Motor neuron (in vitro differentiated cells): ENCODE measurements at places on chromosomes 16 and 17.

GRCh38 chr16:50185005-50185505, 31.9 kb downstream of the TENT4B start:
- ATAC-seq = no peak

- ATAC-seq = no peak
Observed at GRCh38 chr17:27810211-27810901, 10.0 kb upstream of the NOS2 start.

- no peak for ATAC-seq
Observed at GRCh38 chr17:77811521-77811920, 147.0 kb upstream of the TNRC6C start.

DNA sequence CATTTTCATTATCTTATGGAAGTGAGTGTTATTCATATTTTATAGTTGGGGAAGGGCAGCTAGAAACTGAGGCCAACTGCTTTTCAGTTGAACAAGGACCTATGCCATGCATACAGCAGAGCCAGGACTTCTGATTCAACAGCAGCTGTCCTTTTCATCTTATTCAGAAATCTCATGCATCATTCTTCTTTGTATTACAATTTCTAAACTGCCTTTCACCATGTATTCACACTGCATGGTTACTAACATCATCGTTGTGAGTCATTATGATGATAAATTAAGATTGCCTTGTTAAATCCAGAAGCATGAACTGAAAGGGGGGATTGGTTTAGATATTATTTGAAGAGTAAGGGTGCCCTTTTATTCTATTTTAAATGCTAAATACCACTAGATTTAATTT, 1470.1 kb upstream of the GOT2 start:
- peak; percentile 82 for ATAC-seq

DNA sequence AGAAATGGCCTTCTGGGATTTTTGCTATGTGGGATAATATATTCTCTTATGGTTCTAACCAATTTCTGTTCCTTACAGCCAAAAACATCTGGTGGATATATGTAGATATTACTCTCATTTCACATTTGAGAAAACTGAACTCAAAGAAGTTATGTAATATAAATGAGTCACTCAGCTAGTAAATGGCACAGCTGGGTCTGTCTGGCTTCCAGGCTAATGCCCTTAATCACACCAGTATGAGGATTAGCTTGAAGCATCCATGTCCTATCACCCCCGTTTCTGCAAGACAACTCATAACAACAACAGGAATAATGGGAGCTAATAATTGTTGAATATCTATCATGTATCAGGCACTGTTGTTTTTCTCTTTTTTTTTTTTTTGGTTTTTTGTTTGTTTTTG, 34.4 kb upstream of the USP7 start:
- peak; percentile 48 for ATAC-seq

- no peak for ATAC-seq
Observed at GRCh38 chr16:85607796-85608514, 5.2 kb upstream of the GSE1 start.

DNA sequence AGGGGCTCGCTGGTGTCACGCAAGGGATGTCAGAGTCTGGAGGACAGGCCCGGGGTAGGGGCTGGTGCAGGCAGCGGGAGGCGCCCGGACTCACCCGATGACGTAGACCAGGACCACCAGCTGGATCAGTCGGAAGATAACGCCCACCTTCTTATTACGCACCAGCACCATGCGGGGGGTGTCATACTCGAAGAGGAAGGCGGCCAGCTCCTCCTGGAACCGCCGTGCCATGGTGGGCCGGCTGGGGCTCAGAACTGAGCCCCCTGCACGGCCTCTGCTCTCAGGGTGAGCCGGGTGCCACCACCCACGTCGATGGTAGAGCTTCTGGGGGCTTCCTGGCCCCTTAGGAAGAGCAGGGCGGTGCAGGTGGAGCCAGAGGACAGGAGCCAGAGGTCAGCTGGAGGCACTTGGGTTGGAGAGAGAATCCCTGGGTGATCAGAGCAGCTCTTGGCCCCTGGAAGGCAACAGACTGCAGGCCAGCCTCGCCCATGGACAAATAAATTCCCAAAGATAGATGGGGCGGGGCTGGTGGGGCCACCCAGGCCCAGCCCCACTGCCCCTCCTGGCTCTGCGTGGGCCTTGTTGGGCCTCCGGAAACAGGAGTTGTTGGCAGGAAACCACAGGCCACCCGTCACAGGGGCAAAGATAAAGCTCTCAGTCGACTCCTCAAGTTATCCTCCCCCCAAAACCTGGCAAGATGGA, at the start of gene P2RX1:
P2RX1 (minus strand) TSS at position 471 of the 702 bp plus-strand sequence; CDS start at position 231, 240 bp downstream.
- ATAC-seq = no peak

- ATAC-seq = no peak
Observed at GRCh38 chr16:50103764-50104163, 38.0 kb downstream of the HEATR3 start.

GRCh38 chr16:78645657-78646056, 546.2 kb downstream of the WWOX start:
- ATAC-seq = no peak

DNA sequence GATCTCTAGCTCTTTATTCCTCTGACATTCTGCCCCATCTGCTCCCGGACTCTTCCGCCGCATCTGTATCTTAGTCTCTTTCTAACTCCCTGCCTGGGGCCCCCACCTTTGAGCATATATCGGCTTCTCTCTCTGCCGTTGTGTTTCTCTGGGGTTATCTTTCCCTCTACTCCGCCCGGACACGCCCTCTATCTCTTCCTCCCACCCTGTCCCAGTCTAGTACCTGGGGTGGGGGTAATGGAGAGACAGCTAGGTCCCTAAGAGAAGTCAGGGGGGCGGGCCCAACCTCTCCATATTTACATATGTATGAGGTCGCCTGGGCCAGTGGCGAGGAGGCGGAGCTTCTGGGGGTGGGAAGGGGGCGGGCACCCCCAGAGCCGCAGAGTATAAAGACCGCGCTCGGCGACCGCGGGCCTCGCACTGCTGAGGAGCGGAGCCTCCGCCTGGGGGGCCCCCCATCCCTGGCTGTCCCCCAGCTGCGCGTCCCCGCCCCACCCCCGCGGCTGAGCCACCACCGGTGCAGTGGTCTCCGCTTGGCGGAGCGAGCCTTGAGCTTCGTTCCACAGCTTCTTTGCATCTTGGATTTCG, at the start of gene ATP1B2:
ATP1B2 (plus strand) TSS at position 418 of the 588 bp plus-strand sequence. CDS start 593 bp downstream, outside the sequence.
- ATAC-seq = peak; percentile 78

DNA sequence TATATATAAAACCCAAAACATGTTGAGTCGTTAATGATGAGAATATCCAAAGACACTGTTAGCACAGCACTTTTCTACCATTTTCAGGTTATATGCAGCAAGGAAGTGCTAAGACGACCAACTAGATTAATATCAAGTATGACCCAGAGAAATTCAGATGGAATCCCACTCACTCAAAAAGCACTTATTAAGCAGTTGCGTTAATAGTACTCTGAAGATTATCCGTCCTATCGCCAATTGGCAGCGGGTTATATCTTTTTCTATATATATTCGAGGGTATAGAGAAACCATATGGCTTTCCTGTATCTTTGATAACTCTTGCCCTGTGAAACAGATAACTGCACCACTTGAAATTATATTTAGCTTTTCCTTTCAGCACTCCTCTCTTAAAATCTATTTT, 1.1 kb downstream of the CRLF3 start:
- ATAC-seq = no peak

- no peak for ATAC-seq
Observed at GRCh38 chr17:77106874-77107358, 33.9 kb upstream of the SEC14L1 start.

DNA sequence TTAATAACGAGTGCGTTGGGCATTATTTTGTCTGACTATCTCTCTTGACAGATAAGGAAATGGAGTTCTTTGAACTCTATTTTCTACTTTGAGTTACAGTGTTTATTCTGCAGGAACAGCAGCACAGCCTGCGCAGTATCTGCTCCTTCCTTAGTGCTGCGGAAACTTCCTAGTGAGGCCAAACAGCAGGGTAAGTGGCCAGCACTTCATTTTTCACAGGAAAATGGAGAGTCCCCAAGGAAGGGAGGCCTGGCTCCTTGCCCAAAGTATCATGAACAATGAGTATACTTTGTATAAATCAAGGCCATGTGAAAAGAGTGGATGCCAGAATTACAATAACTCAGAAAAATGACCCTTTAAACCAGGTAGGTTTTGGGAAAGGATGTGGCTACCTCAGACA, 140.6 kb downstream of the VPS53 start:
- no peak for ATAC-seq

DNA sequence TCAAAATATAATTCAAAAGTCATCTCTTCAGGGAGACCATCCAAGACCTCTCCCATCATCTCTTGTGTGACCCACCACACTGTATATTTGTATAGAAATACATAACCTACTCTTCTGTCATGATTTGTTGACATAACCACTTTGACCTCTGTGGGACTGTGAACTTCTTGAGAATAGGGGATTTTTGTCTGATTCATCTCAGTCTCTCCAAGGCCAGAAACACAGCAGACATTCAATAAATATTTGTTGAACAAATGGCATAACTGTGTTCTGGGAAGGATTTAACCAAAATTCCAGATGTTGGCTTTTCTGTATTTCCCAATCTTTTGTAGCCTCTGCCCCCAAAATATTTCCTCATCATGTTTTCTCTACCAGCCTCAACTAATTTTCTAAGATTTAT, 169.7 kb downstream of the CDH11 start:
- ATAC-seq = no peak

DNA sequence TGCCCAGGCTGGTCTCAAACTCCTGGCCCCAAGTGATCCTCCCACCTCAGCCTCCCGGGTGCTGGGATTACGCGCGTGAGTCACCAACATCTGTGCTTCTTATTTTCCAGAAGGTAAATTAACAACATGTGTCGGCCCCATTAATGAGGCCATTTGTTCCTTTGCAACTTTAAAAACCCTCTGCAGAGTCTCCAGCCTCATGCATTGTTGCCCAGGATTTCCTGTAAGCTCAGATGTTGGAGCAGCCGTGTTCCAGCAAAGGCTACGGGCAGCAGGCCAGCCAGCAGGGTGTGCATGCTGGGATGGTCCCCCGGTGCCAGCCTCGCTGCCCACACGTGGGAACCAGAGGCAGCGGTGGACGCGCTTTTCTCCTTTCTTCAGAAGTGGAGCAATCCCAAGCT, 19.1 kb upstream of the HEXD start:
- ATAC-seq = no peak

DNA sequence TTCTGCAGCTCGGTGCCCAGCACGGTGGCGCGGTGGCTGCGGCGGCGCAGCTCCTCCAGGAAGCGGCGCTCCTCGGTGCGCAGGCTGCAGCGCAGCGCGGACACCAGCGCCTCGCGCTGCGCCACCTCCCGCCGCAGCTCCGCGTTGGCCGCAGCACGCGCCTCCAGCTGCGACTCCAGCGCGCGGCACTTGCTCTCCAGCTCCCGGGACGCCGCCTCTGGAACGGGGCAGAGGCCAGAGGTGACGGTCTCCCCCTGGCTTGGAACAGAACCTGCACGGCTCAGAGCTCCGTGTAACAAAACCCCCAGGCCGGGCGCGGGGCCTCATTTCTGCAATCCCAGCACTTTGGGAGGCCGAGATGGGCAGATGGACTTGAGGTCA, 13.2 kb upstream of the CLUH start:
- ATAC-seq = peak; percentile 76

DNA sequence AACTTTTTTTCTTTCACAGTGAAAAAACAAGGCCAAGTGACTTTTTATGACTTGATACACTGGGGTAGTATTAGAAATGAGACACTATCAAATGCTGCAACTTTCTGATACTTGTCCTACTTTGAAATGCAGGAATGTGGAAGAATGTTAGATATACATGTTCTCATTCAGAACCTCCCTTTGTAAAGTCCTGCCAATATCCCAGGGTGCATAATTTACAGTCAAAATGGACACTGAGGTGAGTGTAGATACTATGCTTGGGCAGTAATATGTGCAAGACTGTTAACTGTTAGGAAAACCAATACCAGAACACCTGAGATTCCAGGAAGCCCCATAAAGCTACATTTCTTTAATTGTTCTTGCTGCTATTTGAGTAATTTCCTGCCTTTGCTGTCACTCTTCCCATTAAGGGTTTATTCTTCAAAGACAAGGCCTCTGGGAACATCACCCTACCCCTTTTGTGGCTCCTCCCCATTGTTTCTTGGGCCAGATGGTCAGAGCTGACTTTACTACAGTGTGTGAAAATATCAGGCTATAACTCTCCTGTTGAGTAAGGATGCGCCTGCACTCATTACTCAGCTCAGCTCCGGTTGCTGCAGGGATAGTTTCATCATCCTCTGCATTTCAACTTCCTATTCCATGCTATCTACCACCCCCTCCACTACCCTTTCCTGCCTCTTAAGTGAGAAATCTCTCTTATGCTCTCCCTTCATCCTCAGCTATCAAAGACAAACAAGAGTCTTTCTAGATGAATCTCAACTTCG, 48.7 kb downstream of the TMEM100 start:
- ATAC-seq = peak; percentile 89

- ATAC-seq = no peak
Observed at GRCh38 chr17:45307290-45308015, 9.4 kb downstream of the MAP3K14 start.

- no peak for ATAC-seq
Observed at GRCh38 chr17:3796110-3796821, 4.7 kb downstream of the ITGAE start.

GRCh38 chr16:75043175-75043895, 44.5 kb downstream of the ZNRF1 start:
- ATAC-seq = no peak

DNA sequence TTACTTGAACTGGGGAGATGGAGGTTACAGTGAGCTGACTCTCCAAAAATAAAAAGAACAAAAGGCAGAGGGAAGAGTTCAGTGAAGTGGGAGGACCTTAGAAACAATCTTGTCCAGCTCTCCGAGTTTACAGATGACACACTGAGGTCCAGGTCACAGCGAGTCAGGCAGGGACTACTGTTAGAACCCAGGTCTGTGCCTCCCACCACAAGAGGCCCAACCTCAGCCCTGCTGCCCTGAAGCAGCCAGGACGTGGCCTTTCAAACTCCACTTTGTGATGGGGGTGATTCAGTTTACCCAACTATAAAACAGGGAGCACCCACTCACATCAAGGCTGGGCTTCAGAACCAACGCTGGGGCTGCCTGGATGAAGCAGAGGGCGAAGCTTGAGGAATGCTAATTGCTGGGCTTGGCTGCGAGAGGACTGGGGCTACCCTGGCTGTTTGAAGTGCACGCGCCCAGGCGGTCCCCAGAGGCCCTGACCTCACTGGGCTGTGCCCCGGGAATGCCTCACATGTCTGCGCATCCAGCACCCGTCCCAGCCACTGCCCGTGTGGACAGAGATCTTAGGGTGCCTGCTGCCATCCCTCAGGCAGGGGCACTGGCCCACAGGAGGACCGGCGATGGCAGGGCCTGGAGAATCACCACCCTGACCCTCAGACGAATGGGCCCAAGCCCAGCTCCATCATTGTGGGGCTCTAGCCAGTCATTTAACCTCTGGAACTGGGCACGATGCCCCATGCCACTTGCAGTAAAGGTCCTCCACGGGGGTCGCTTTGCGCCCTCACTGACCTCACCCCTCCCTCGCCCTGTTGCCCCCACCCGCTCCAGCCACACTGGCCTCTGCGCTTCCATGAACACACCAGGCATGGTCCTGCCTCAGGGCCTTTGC, 11.4 kb downstream of the SLC5A10 start:
- peak; percentile 83 for ATAC-seq

- no peak for ATAC-seq
Observed at GRCh38 chr16:79370736-79371135, 229.8 kb downstream of the MAF start.

- ATAC-seq = no peak
Observed at GRCh38 chr17:1058423-1059130, 61.6 kb downstream of the TIMM22 start.

- no peak for ATAC-seq
Observed at GRCh38 chr16:82631701-82632685, 5.2 kb downstream of the CDH13 start.
